ENCODE measurements at places on chromosomes 16 and 17.
A peak's percentile ranks its signal among the peaks of the same experiment; 100 is the strongest.

GRCh38 chr17:40341808-40342503, 22.6 kb downstream of the GJD3 start:
- peak; percentile 95 for DNase-seq

- no peak for DNase-seq
Observed at GRCh38 chr17:70080541-70081347, 5.7 kb downstream of the KCNJ16 start.

DNA sequence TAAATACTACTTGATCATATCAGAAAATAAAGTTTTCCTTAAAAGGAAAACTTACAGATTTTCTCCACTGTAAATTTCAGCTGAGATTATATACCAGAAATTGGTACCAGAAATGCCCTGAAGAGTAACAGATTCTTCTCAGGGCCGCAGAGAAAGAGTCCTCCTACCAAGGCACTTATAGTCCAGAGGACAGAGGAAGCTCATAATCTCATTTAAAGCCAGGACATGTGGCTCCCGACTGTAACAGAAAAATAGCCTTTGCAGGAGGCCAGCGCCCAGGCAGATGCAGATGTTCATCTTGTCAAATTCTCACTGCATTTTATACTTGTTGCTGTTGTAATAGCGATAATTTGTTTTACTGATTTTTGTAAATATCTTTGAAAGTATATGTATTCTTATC, 43.7 kb downstream of the TNRC6C start:
- no peak for DNase-seq

GRCh38 chr17:69086641-69087040, 25.9 kb upstream of the ABCA9 start:
- DNase-seq = no peak

DNA sequence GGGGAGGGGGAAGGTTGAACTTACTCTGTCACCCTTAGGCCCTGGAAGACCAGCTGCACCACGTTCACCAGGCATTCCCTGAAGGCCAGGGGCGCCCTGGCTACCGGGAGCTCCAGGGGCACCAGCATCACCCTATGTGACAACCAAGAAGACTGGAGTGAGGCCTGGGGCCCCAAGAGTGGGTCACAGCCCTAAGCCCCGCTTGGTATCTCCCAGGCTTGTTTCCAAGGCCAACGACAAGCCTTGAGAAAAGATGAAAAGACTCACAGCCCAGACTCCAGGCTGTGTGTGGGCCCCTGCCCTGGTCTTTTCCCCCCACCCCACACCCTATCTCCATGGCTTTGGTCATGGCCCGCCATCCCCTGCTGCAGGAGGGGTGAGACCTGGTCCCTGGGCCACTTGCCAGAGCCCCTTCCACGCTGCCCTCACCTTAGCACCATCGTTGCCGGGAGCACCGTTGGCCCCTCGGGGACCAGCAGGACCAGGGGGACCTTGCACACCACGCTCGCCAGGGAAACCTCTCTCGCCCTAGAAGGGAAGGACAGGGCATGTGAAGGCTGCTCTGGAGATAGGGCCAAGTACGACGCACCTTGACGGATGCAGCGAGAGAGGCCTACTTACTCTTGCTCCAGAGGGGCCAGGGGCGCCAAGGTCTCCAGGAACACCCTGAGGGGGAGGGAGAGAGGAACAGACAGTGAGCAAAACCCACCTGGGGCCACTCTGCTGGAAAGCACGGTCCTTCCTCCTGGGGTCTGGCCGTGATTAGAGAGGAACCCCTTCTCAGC, 9.9 kb downstream of the COL1A1 start:
- DNase-seq = no peak

DNA sequence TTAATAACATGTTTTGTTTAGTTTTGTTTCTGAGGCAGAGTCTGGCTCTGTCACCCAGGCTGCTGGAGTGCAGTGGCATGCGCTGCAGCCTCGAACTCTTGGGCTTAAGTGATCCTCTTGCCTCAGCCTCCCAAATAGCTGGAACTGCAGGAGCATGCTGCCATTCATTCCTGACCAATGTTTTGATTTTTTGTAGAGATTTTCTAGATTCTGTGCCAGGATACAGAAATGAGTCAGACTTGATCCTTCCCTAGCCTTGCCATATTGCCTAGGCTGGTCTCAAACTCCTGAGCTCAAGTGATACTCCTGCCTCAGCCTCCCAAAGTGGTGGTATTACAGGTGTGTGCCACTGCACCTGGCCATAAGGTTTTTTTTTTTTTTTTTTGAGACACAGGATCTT, 17.7 kb downstream of the TAOK1 start:
- no peak for DNase-seq

DNA sequence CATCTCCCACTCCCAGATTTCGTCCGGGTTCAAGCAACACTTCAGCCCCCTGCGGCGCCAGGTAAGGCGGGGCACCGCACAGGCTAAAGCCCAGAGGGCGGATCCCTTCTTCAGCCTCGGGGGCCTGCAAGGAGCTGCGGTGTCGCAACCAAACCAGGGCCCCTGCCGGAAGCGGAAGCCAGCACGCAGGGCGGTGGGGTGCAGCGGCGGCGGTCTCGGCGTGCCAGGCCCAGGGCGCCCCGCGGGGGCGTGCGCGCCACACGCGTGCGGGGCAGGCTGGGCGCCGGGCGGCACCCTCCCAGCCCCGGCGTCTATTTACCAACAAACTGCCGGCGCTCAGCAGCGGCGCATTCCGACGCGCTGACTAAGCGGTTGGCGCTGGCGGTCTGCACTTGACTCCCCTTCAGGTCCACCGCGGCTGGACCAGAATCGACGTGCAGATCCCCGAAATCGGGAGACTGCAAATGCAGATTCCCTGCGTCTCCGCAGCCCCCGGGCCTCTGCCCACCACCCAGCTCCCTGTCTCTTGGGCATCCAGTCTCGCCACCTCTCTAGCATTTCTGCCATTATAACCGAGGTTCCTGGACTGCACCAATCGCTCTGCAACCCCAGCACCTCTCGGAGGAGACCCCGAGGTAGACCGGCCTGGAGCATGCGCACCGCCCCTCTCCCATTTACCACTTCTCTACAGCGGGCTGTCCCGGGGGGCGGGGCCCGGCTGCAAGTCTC, 421 bp upstream of the DLX4 start:
- DNase-seq = peak; percentile 95

- DNase-seq = no peak
Observed at GRCh38 chr16:49473131-49473530, 99.5 kb downstream of the C16orf78 start.

- no peak for DNase-seq
Observed at GRCh38 chr17:12613566-12613965, 52.1 kb upstream of the MYOCD start.

GRCh38 chr17:7174603-7175326, 4.4 kb downstream of the ASGR1 start:
- no peak for DNase-seq

GRCh38 chr16:88527186-88527936, 42.8 kb upstream of the ZC3H18 start:
- peak; percentile 64 for DNase-seq

- no peak for DNase-seq
Observed at GRCh38 chr16:8908810-8909468, 26.8 kb downstream of the LITAFD start.

- DNase-seq = no peak
Observed at GRCh38 chr17:83201206-83202001, 122.0 kb downstream of the METRNL start.

DNA sequence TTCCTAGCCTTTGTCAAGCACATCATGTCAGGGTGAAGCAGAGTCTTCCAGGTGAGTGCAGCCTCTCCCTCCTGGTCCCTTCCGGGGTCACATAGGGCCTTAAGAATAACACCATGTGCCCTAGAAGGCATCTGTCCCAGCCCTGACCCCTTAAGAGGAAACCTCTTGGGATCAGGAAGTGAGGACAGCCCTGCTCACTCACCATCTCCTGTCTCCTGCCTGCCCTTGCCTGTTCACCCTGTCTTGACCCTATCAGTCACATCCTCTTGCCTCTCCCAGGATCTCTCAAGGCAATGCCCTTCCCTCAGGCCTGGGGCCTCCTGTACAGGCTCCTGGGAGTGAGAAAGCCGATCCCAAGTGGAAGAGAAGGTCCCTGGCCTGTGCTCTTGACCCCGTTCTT, 13.9 kb downstream of the MYL4 start:
- DNase-seq = no peak

GRCh38 chr16:58123896-58124600, 5.1 kb downstream of the CFAP20 start:
- DNase-seq = peak; percentile 50

- no peak for DNase-seq
Observed at GRCh38 chr16:71854369-71854948, 8.7 kb downstream of the ATXN1L start.

- DNase-seq = no peak
Observed at GRCh38 chr17:43676471-43676870, 14.7 kb upstream of the MEOX1 start.

DNA sequence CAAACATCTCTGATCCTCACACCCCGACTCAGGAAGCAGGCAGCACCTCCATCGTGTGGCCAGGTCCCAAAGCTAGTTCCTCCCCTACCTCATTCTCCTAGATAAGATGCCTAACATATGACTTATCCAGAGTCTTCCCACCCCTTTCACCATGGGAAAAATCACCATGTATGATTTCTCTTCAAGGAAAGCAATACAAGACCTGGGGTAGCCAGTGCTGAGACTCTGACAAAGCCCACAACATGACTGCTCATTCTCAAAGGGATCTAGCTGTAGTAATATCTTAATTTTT, 45.1 kb downstream of the CMTM4 start:
- no peak for DNase-seq

DNA sequence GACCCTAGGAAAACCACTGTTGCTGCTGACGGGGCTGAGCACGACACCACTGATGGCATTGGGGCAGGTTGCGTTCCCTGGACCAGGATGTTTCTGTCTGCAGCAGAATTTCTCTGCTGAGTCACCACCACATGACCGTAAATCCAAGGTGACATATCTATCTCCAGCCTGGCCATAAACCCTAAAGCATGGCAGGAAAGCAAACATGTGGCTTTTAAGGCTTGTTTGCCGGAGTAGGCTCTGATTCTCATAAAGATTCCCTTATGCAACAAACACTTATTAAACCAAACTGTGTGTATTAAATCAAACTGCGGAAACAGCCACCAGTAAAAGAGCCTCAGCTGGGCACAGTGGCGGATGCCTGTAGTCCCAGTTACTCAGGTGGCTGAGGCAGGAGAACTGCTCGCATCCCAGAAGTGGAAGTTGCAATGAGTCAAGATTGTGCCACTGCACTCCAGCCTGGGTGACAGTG, 17.3 kb downstream of the MPHOSPH6 start:
- no peak for DNase-seq

DNA sequence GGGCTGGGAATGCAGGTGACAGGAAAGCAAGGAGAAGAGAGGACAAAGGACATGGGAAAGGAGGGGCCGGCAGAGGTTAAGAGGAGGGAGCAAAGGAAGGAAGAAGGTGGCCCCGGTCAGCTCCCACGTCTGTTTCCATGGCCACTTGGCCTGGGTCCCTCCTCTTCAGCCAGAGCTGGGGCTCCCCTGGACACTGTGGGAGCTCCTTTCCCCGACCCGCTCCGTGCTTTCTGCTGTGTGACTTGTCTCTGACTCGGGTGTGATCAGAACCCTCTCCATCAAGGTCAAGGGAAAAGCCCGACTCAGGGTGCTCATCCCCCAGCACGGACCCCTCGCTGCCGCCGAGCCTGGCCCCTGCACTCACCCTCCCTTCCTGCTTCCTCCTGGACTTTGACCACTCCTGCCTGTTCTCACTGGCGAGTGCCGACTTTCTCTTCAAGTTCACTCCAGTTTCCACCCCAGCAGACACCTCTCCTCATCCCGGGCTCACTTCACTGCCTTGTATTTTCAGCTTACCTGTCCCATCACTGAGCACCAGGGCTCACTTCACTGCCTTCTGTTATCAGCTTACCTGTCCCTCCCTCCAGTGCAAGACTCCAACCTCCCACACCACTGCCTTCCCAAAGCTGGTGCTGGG, 61.2 kb downstream of the MEAK7 start:
- no peak for DNase-seq

- no peak for DNase-seq
Observed at GRCh38 chr17:32870969-32871368, 6.0 kb downstream of the MYO1D start.

DNA sequence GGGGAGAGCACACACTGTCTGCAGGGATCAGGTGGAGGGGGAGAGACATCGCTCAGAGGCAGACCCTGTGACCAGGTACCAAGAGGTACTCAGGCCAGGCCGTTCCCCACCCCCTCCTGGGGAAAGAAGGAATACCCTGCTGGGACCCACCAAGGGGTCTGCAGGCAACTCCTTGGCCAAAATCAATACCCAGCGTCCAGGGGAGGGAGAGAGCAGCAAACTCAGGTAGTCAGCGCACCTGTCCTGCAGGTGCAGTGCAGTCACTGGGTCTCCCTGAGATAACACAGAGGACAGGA, 57.5 kb upstream of the DOC2B start:
- no peak for DNase-seq

- DNase-seq = peak; percentile 45
Observed at GRCh38 chr17:80220736-80221215, 549 bp downstream of the SLC26A11 start.

GRCh38 chr17:45973099-45973780, 25.8 kb upstream of the STH start:
- DNase-seq = no peak

GRCh38 chr17:2266045-2266864, 37.3 kb downstream of the SMG6 start:
- DNase-seq = no peak

GRCh38 chr16:84567286-84567962, 50.5 kb downstream of the COTL1 start:
- DNase-seq = no peak

DNA sequence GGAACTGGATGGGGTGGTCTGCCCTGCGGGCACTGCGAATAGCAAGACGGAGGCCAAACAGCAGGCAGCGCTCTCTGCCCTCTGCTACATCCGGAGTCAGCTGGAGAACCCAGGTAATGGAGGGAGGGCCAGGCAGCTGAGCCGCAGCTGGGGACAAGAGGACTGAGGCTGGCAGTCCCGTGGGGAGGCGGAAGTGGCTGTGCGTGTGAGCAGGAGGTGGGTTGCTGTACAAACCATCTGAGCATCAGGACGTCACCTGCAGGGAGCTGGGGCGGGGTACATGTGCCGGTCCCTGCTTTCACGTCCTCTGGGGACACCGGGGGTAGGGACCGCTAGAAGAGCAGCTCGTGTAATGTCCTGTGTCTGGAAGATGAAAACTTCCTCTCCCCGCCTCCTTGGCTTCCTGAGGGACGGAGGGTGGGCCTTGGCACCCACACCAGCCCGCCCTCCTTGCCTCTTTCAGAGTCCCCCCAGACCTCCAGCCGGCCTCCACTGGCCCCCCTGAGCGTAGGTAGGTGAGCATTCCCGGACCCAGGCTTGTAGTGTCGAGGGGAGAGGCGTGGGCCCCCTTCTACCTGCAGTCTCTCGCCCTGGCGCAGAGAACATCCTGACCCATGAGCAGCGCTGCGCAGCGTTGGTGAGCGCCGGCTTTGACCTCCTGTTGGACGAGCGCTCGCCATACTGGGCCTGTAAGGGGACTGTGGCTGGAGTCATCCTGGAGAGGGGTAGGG, 3.7 kb downstream of the ADAD2 start:
- no peak for DNase-seq

DNA sequence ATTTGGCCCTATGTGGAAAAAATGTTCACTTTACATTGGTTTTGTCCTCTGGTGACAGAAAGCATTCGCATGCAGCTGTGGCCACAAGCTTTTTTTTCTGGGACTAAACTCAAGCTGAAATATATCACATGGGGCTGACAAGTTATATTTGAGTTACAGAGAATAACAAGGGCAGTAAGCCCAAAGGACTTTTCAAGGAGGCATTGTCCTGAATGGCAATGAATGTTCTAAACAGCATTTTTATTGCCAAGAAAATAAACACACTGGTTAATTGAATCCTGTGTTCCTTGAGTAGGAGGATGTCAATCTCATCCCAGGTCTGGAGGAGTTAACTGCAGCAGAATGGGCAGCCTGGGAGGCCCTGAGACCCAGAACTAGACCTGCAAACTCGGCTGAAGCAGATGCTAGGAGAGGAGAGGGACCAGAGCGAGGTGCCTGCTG, 114.5 kb downstream of the COPRS start:
- no peak for DNase-seq
